ENCODE measurements at places on chromosomes 6 and 20.

GRCh38 chr6:2958331-2958711 lies 13.0 kb downstream of the SERPINB6 start:
- no peak for DNase-seq

GRCh38 chr20:20027284-20027683 lies 10.1 kb downstream of the NAA20 start:
- DNase-seq: no peak

DNA sequence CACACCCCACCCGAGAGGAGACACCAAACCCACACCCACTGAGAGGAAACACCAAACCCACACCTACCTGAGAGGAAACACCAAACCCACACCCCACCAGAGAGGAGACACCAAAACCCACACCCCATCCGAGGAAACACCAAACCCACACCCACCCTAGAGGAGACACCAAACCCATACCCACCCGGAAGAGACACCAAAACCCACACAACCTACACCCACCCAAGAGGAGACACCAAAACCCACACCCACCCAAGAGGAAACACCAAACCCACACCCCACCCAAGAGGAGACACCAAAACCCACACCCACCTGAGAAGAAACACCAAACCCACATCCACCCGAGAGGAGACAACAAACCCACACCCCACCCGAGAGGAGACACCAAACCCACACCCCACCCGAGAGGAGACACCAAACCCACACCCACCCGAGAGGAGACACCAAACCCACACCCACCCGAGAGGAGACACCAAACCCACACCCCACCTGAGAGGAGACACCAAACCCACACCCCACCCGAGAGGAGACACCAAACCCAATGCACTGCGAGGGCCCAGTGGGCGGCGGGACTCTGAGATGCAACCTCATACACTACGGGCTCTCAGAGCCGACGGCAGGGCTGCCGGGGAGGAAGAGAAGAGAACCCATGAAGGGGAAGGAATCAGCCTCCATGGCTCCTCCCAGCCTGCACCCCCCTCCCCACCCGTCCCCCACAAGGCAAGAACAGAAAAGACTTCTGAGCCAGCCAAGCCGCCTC lies 83.3 kb downstream of the TAF4 start:
- no peak for DNase-seq

DNA sequence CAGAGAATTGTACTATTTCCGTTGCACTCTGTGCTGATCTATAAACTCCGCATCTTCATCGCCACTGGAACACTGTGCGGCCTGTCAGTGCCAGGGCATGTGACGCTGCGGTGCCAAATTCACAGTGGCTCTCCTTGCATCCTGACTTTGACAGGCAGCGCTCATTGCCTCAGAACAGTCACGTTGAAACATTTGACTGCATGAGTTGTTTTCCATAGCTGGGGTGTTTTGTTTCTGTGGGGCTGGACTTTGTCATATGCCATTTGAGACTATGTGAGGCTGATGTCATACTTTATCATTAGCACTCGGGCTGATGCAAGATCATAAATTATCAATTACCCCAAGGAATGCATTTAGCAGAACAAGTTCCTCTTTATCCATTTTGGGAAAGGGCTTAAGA lies 32.7 kb downstream of the CFAP61 start:
- DNase-seq: no peak

DNA sequence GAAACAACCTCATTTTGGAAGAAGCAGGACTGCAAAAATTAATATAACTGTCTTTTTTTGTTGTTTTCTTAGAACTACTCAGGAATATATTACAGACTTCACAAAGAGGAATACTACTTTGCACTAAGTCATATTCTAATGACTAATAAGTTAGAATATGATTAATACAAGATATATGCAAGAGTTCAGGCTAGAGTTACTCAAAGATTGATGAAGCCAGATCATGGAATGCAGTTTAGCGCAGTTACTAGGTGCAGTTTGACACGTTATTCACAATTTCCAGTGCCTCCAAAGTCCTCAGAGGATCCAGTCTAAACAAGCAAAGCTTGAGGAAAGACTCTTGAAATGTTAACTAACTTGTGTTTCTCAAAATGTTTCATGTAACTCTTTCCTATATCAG lies 1.2 kb upstream of the MYCT1 start:
- no peak for DNase-seq

GRCh38 chr20:63414720-63415430 lies 53.7 kb upstream of the CHRNA4 start:
- no peak for DNase-seq

DNA sequence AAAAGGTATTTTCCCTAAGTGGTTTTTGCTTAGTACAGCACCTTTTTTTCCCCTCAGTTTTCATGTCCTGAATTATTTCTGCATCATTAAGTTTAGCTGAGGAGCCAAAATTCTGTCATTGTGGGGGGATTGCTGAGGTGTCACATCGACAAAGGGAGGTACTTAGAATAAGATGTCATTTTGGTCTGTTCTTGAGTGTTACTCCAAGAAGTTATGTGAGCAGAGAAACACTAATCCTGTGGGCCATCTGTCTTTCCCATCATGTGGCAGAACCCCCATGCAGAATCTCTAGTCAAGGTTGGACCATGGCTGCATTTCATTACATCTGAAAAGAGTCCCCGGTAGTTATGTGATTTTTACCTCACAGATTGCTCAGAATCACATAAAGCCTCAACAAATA lies 167.8 kb upstream of the CENPW start:
- DNase-seq: no peak

DNA sequence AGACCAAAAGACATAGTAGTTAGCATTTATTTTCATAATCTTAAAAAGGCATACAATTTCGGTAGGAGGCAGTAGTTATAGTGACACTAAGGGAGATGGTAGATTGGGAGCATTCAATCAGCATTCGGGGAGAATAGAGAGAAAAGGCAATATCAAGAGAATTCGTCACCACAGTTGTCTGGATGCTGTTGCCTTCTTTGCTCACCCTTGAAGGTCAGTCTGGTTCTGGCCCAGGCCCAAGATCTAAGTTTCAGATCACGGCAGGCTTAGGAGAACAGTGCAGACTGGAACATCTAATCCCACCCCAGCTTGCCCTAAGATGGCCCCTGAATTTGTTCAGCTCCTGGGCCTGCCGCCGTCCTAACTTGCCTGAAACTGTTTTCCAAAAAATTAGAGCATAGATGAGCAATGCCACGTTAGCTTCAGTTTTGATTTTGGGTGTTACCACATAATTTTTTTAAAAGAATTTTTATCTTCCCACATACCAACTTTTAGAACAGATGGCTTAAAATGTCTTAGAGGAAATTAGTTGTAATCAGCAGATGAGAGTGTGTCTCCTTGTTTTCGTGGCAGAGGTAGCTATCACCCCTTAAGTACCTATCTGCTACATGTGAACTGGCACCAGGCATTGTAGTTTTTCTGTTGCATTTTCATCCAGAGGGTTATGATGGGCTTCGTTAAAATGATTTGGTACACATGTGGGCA lies 8.3 kb upstream of the CEP85L start:
- DNase-seq: no peak

DNA sequence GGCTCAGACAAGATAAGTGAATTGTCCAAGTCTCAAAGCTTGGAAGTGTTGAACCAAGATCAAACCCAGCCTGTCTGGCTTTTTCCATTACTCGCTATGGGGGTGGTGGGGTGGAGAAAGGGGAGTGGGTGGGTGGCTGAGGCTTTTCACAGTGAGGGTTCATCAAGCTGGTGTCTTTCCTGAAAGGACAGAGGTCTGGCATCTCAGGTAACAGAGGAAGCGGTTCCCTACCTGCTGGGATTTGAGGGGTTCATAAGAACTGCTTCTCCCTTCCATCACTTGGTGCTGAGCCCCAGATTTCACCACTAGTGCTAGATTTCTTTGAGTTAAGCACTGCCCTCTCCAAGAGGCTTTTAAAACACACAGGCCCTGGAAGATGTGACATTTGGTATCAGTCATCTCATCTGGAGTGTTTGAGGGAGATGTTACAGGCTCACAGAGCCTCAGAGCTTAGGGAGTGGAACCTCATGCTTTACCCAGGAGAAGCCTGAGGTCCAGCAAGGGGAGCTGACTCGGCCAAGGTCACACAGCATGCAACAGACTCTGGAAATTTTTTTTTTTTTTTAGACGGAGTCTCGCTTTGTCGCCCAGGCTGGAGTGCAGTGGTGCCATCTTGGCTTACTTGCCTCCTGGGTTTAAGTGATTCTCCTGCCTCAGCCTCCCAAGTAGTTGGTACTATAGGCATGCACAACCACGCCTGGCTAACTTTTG lies 6.0 kb upstream of the VEGFA start:
- DNase-seq: no peak

DNA sequence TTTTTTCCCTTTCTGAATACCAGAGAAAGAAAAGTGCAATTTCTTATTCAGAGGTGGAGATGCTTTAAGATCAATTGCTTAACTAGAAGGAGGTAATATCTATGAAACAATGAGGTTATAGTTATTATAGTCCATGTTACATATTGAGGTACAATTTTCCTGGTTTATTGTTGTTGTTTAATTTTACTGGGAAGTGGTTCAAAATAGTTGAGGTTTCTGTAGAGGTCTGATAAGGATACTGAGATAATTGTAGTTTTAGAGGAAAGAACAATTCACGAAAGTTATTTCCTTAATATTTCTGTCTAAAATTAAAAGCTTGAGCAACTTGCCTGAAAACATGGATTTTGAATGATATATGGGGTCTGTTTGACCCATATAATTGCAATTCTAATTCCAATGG lies 51.4 kb downstream of the DOK5 start:
- no peak for DNase-seq

- DNase-seq: no peak
Observed at GRCh38 chr20:32577657-32578056, 7.5 kb downstream of the NOL4L start.

- no peak for DNase-seq
Observed at GRCh38 chr6:118697554-118697953, 46.2 kb upstream of the CEP85L start.
